Esophagus muscularis mucosa (tissue), 4 donors: ENCODE measurements at places on chromosomes 6 and 20.
A peak's percentile ranks its signal among the peaks of the same experiment; 100 is the strongest.

DNA sequence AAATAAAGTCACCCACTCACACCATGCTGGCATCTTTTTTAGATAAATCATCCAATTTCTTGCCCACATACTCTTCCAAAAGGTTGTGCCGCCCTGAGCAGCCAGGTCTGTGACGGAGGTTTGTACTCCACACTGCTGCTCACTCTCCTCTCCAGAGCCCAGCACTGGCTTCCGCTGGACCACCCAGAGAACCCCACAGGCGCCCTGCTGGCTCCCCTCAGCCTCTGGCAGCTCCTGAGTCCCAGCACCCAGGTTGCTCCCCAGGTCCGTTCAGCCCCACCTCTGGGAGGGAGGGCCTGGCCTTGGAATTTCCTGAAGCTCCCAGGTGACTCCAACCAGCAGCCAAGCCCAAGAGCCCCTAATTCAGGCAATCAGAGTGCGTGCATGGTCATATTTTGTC, 131.7 kb upstream of the CST7 start:
- no peak for DNase-seq

DNA sequence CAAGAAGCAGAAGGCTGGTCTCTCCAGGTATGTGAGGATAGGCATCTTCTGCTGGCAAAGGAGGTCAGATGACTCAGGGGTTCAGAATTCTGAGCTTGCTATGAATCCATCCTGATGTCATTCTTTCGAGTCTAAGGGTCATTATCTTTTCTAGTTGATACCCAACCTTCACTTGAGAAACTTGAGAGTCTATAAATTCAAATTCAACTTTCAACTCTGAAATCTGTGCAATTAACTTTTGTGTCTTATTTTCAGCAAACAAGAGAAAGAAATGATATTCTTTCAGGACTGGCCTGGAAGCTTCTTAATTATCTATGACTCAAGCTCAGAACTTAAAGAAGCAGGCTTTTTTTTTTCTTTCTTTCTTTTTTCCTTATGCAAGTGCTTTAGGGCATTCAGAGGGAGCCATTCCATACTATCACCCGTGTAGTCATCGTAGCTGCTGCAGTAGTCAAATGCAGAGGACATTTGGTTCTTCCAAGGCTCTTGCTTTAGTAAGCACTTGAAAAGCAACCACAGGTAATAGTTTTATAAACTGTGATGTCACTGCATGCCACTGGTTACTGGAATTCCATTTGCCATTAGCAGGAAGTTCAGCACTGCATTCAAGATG, 93.0 kb downstream of the ADTRP start:
- no peak for DNase-seq

- peak; percentile 62 for DNase-seq
Observed at GRCh38 chr6:159852877-159853276, 37.9 kb upstream of the MAS1 start.

GRCh38 chr6:45732731-45733130, 282.9 kb downstream of the CLIC5 start:
- no peak for DNase-seq

GRCh38 chr6:44025226-44025625, 102.0 kb downstream of the MRPL14 start:
- no peak for DNase-seq

- no peak for DNase-seq
Observed at GRCh38 chr6:138334000-138334399, 43.7 kb upstream of the SMIM28 start.

DNA sequence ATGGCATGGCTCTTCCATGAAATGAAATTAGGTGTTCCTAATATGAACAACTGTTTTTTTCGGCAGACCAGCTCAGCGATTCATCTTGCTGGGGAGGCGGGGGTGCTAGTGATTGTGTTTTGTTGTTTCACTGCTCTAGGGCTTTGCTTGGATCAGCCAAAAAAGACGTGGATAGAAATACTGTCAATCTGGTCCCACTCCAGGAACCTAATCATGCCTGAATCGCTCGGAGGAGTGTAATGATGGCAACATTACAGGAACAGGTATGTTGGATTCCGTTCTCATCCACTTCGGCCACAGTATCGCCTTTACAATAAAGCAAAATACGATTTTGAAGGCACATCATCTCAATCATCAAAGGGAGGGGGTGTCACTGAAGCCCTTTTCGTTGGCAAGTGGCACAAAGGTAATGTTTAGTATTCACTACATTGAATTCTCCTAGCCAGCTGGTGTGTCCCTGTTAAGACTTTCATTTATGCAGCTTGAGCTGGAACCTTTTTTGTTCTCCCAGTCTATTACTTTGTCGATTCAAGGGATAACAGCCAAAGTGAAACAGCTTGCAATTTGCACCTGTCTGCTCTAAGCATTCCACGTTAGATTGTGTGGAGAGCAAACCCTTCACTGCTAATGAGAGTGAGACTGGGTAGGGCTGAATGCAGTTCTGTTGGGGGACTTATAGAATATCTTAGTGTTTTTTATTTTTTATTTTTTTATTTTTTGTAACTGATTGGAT, 477.7 kb downstream of the TFAP2A start:
- DNase-seq = no peak

GRCh38 chr6:126628125-126628524, 288.2 kb downstream of the CENPW start:
- DNase-seq = no peak

- DNase-seq = no peak
Observed at GRCh38 chr6:128617285-128617684, 96.9 kb upstream of the PTPRK start.

DNA sequence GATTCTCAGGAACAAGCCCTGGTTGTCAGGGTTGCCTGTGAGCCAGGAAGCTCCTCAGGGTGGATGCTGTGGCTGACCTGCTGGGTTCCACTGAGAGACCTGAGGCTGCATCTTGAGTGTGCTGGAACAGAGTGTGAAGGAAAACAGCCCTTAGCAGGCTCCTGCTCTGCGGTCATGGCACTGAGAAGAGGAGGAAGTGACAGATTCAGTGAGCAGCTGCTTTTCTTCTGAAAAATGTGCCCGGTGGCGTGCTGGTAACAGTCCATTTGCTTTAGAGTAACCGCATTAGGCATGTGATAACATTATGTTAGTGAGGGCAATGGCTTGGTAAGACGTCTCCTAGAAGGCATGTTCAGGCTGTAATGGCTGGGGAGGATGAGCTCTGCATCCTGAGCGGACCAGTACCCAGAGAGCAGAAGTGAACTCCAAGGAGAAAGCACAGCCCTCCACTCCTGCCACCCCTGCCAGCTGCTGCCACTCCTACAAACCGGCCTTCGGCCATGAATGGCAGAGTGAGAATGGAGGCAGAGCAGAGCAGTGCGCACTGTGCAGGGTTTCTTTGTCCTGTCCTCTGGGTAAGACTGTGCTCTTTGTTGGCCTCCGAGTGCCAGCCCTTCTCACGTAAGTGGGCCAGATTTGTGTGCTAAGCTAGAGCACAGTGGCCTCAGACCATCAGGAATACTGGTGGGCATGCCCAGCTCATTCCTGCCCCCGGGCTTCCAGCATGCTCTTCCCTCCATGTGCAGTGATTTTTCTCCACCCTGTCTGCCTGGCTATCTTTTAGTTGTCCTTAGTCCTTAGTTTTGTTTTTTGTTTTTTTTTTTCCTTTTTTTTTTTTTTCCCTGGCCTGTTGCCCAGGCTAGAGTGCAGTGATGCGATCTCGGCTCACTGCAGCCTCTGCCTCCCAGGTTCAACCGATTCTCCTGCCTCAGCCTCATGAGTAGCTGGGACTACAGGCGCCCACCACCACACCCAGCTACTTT, 98.1 kb upstream of the VSTM2L start:
- no peak for DNase-seq

DNA sequence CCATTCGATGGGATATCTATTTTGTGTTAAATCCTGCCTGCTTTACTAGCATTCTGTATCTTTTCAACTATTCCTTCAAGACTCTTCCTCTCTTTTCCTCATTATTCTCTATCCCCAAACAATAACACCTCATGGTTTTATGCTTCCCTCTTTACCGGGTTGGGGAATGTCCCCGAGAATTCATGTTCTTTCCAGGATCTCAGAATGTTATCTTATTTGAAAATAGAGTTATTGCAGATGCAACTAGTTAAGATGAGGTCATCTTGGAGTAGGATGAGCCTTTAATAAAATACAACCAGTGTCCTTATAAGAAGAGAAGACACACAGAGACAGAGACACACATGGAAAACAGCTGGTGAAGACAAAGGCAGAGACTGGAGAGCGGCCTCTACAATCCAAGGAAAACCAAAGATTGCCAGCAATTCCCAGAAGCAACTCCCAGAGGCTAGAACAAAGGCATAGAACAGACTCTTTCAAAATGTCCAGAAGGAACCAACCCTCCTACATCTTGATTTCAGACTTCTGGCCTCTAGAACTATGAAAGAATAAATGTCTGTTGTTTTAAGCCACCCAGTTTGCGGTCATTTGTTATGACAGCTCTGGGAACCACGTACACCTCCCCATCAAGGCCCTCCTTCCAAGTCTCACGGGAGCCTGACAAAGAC, 126.8 kb upstream of the TNFAIP3 start:
- DNase-seq = no peak

DNA sequence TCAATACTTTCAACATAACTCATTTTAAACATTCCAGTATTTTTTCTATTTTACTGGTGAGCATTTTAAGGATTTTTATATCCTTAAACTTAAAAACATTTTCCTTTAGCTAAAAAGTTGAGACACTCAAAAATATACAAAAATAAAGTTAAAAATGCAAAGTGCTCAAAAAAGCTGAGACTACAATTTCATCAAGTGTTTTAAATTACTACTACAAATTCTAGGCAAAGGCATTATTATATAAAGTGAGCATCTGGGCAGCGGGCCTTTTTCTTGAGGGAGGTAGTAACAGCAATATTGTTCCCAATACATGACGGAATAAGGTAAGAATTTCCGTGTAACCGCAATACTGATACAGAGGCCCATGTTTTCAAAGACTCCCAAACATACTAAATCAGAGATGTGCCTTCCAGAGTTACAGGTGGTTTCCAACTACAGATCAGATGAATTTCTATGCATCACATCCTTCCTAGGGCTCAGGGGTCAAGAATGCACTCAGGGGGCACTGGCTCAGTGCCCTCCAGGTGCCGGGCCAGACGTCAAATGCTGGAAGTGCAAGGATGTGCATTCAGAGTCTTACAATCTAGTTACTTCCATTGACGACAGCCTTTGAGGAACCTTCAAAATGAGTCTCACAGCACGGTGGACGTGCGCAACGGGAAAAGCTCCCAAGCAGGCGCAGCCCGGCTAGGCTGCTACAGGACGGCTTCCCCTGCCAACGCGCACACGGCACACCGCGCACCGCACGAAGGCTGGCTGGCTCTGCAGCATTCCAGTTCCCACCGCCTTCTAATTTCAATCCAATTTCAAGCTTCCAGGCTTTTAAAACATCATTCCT, 1.7 kb downstream of the PHF10 start:
- DNase-seq = no peak

DNA sequence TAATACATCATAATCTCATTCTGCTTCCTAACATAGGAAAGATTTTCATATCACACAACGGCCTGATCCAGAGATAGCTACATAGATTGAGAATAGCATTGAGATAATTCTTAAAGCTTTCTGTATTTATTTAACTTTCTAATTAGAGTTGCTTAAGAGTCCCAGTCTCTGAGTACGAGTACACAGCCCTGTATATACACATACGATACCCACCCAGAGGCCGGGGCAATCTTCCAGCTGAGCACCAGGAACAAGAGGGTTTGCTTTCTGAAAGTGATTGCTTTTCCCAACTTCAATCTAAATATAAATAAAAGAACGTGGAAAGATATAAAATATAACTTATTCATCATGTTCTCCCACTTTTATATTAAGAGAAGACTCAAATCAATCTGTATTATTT, 313.8 kb downstream of the COL12A1 start:
- DNase-seq = no peak
